ENCODE measurements at places on chromosomes 7 and 10. TPM values are rescaled to one million over a fixed set of nuclear protein-coding genes. Genes with fewer than 3 reads are reported as not detected.

GRCh38 chr7:17944720-17945119 is 4.4 kb upstream of the SNX13 start:
- peaks cover 14% of the 10 kb centered on the region for H3K4me1 ChIP-seq
- no peak overlapping the region for H3K27ac ChIP-seq
- no peak for DNase-seq
- H3K4me3 ChIP-seq: no peak overlapping the region
- H3K27me3 ChIP-seq: no peaks in the 10 kb centered on the region

GRCh38 chr10:93464776-93465388 is 17.3 kb downstream of the MYOF start:
- H3K27ac ChIP-seq: peak overlapping the region; percentile 85
- DNase-seq: no peak
- H3K27me3 ChIP-seq: no peaks in the 10 kb centered on the region
- H3K4me1 ChIP-seq: peaks cover 81% of the 10 kb centered on the region
- H3K36me3 ChIP-seq: peaks cover 8% of the 10 kb centered on the region

DNA sequence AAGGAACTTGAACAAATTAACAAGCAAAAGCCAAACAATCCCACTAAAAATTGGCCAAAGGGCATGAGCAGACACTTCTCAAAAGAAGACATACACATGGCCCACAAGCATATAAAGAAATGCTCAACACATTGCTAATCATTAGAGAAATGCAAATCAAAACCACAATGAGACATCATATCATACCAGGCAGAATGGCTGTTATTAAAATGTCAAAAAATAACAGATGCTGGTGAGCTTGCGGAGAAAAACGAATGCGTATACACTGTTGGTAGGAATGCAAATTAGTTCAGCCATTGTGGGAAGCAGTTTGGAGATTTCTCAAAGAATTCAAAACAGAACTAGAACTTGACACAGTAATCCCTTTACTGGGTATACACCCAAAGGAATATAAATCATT is 311.7 kb upstream of the HPS1 start:
- no peaks in the 10 kb centered on the region for H3K4me1 ChIP-seq
- no peak for DNase-seq
- no peaks in the 10 kb centered on the region for H3K36me3 ChIP-seq
- no peak overlapping the region for H3K4me3 ChIP-seq

DNA sequence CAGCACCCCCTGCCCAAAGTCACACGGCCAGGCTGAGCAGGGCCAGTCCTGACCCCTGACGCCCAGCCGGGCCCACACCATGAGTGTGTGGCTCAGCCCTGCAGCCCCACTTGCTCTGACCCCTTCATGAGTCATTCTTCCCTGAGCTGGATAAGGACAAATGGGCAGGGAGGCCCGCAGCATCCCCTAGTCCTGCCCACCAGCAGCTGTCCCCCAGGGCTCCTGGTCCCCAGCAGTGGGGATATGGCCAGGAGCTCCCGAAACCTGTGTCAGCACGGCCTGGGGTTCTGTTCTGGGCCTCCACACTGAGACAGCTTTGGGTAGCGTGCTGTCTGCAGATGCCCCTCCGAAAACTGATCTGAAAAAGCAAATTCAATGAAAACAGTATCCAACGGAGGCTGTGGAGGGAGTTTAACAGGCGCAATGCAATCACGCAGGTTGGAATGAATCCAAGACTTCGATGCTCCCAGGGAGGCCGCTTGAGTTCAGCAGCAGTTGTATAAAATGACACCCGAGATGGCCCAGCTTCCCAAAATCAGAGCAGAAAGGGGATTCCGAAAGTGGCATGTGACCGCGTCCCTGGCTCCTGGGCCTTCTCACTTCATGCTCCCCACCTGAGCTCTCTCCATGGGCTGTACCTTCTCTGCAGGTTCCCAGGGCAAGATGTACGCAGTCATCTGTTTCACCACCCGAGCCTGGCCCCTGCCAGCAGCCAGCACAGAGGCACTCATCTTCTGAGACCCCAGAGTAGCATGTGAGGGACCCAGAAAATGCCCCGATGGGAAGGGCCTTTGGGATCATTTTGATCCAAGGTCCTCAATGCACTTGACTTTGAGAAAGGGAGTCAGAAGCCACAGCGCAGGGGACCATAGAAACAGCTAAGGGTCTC is 214.1 kb downstream of the USP6NL start:
- no peak overlapping the region for H3K4me3 ChIP-seq
- H3K4me1 ChIP-seq: no peaks in the 10 kb centered on the region
- H3K27ac ChIP-seq: no peak overlapping the region

GRCh38 chr7:139403601-139404000 is 43.9 kb downstream of the LUC7L2 start:
- H3K27ac ChIP-seq: no peak overlapping the region
- H3K36me3 ChIP-seq: peaks cover 100% of the 10 kb centered on the region
- H3K4me3 ChIP-seq: no peak overlapping the region
- no peaks in the 10 kb centered on the region for H3K27me3 ChIP-seq

DNA sequence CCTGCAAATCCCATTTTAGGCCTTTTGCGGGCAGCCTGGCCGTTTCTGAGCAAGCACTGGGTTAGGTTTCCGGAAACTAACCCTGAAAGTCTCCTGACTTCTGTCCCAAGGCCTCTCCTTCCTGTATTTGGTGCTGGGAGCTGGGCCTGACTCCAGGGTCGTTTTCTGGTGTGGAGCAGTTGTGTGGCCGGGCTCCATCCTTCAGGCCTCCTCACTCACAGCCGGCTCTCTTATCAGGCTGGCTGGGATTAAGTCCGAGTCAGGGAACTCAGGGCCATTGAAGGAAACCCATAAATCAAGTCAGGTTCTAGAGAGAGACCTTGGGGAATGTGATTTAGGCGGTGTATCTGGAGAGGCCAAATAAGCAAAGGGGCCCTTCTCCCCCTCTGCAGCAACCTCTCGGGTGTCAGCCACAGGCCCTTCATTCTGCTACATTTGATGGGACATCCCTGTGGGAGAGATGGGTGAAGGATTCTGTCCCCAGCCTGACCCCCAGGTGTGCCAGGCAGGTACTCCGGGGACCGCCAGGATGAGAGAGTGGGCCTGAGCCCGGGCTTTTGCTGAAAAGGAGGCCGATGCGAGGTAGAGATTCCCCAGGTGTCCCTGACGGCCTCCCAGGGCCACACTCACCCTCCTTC is 3.3 kb downstream of the GATA3 start:
- peak overlapping the region; percentile 78 for H3K27ac ChIP-seq
- peaks cover 75% of the 10 kb centered on the region for H3K27me3 ChIP-seq
- no peak for DNase-seq
- H3K36me3 ChIP-seq: no peaks in the 10 kb centered on the region
- H3K4me3 ChIP-seq: peak overlapping the region; percentile 60
- H3K4me1 ChIP-seq: peaks cover 60% of the 10 kb centered on the region

GRCh38 chr10:76973091-76974016 is 664.3 kb downstream of the KCNMA1 start:
- no peaks in the 10 kb centered on the region for H3K36me3 ChIP-seq
- no peak overlapping the region for H3K4me3 ChIP-seq
- DNase-seq: no peak
- no peak overlapping the region for H3K27ac ChIP-seq
- H3K27me3 ChIP-seq: no peaks in the 10 kb centered on the region

GRCh38 chr7:22194658-22195273 is 162.2 kb downstream of the RAPGEF5 start:
- peaks cover 48% of the 10 kb centered on the region for H3K36me3 ChIP-seq
- no peaks in the 10 kb centered on the region for H3K27me3 ChIP-seq
- H3K4me1 ChIP-seq: peaks cover 31% of the 10 kb centered on the region

- no peaks in the 10 kb centered on the region for H3K4me1 ChIP-seq
- no peaks in the 10 kb centered on the region for H3K36me3 ChIP-seq
- no peak overlapping the region for H3K4me3 ChIP-seq
- DNase-seq: no peak
These were observed 34.6 kb downstream of the CARD11 start for GRCh38 chr7:3009086-3009485.

DNA sequence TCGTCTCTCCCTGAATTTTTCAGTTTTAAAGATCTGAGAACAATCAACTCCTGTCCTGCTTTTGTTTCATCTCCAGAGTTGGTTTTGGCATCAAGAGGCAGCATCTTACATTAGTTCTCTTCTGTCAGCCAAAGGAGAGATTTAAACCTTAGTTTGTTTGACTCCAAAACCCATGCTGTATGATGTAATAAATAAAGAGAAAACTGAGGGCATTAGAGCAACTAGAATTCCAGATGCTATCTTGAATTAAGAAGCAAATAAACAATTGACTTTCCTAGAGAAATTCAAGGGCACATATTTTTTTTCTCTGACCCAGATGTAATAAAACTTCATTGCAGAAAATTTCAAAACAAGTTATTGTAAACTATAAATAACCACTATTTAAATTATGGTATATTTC is 54.4 kb downstream of the INHBA start:
- DNase-seq: no peak
- H3K4me1 ChIP-seq: no peaks in the 10 kb centered on the region
- H3K27me3 ChIP-seq: no peaks in the 10 kb centered on the region
- no peaks in the 10 kb centered on the region for H3K36me3 ChIP-seq
- H3K27ac ChIP-seq: no peak overlapping the region

- no peaks in the 10 kb centered on the region for H3K27me3 ChIP-seq
- H3K36me3 ChIP-seq: no peaks in the 10 kb centered on the region
- DNase-seq: no peak
- no peak overlapping the region for H3K27ac ChIP-seq
- H3K4me3 ChIP-seq: no peak overlapping the region
- H3K4me1 ChIP-seq: peaks cover 58% of the 10 kb centered on the region
These were observed 11.9 kb downstream of the LRRC4 start for GRCh38 chr7:128019288-128019687.

DNA sequence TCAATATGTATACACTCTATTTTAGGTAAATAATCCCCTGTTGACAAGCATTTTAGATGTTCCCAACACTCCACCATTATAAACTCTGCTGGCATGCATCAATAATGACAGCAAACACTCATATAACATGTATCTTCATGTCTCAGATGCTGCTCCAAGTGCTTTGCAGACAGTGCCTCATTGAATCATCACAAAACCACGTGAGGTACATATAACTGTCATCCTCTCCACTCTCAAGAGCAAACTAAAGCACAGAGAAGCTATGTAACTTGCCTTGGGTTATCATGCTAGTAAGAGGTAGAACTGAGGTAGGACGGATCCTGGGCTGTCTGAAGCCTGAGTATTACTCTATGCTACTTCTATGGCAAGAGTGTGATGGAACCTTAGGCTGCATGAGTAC is 72.5 kb upstream of the GSDME start:
- no peak overlapping the region for H3K4me3 ChIP-seq
- DNase-seq: no peak
- H3K27ac ChIP-seq: no peak overlapping the region
- peaks cover 35% of the 10 kb centered on the region for H3K4me1 ChIP-seq
- H3K27me3 ChIP-seq: no peaks in the 10 kb centered on the region
- H3K36me3 ChIP-seq: peaks cover 14% of the 10 kb centered on the region

GRCh38 chr10:64690194-64690593 is 1169.0 kb downstream of the REEP3 start:
- H3K4me3 ChIP-seq: no peak overlapping the region
- no peaks in the 10 kb centered on the region for H3K36me3 ChIP-seq
- DNase-seq: no peak

DNA sequence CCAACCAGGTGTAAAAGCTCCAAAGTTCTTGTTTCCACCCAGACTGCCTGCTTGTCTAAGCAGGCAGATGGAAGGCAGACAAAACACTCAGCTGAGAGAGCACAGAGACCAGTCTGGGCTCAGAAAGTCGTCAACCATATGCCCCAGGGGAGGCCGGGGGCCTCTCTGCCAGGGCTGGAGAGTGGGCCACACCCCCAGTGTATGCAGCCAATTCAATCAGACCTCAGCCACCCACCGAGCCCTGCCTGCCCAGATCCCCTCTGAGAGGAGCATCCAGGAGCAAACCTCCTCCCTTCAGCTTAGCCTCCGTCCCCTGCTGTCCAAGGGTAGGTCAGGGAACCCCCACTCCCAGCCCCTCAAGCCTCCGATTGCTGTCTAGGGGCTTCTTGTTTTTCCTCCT is 196.3 kb downstream of the LSM5 start:
- H3K27ac ChIP-seq: no peak overlapping the region
- peaks cover 16% of the 10 kb centered on the region for H3K27me3 ChIP-seq
- H3K36me3 ChIP-seq: no peaks in the 10 kb centered on the region

- no peaks in the 10 kb centered on the region for H3K4me1 ChIP-seq
- no peaks in the 10 kb centered on the region for H3K27me3 ChIP-seq
These were observed 65.6 kb downstream of the ZNF503 start for GRCh38 chr10:75335983-75336382.

- H3K4me3 ChIP-seq: no peak overlapping the region
- no peaks in the 10 kb centered on the region for H3K27me3 ChIP-seq
- no peak for DNase-seq
- no peak overlapping the region for H3K27ac ChIP-seq
- H3K4me1 ChIP-seq: no peaks in the 10 kb centered on the region
These were observed 158.2 kb downstream of the RNLS start for GRCh38 chr10:88424881-88425280.

- H3K36me3 ChIP-seq: no peaks in the 10 kb centered on the region
- H3K27ac ChIP-seq: peak overlapping the region; percentile 47
- no peak for DNase-seq
- H3K4me1 ChIP-seq: no peaks in the 10 kb centered on the region
These were observed 140.9 kb upstream of the MKLN1 start for GRCh38 chr7:131186816-131187215.

DNA sequence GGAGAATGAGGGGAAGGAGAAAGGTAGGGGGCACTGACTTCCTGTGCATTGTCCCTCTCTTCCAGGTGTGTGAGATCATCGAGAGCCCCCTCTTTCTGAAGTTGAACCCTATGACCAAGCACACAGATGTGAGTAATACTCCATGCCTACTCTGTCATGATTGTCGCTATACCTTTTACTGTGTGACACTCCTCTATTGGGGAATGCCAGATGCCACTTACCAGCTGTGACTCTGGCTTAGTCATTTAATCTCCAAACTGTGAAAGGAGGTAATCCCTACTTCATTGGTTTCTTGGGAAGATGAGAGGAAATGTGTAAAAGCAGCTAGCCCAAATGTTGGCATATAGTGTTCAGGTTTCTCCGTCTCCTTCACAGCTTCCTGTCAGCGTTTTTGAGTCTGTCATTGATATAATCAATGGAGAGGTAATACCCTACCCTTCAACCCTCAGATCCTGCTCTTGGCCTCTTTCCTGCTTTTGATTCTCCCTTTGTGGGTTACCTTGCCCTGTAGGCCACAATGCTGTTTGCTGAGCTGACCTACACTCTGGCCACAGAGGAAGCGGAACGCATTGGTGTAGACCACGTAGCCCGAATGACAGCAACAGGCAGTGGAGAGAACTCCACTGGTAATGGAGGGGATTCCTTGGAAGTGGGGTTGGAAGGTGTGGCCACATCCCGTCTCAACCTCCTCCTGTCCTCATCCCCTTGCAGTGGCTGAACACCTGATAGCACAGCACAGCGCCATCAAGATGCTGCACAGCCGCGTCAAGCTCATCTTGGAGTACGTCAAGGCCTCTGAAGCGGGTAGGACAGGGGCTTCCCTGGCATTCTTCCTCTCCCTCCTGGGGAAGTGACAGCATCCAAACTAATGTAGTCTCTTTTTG is 2.0 kb downstream of the COPS6 start:
- no peak overlapping the region for H3K4me3 ChIP-seq
- peaks cover 54% of the 10 kb centered on the region for H3K36me3 ChIP-seq
- no peak for DNase-seq
- H3K4me1 ChIP-seq: peaks cover 25% of the 10 kb centered on the region
- no peaks in the 10 kb centered on the region for H3K27me3 ChIP-seq
- no peak overlapping the region for H3K27ac ChIP-seq

The ITPRID1 gene
- total RNA-seq: 0.59 TPM

The WNT2 gene
- 9.0 TPM for total RNA-seq

The ACSL5 gene
- total RNA-seq: 81.1 TPM

The TIAL1 gene
- total RNA-seq: 99.0 TPM

The LIPN gene
- total RNA-seq: 1.6 TPM

The GNGT1 gene
- total RNA-seq: not detected

The PTPN12 gene
- total RNA-seq: 164 TPM

The IFIT1B gene
- total RNA-seq: not detected

The EGFR gene
- total RNA-seq: 62.7 TPM

The C10orf67 gene
- 1.2 TPM for total RNA-seq

The NODAL gene
- total RNA-seq: not detected

The CALHM1 gene
- 0.15 TPM for total RNA-seq

The CCL24 gene
- 4.1 TPM for total RNA-seq

Data from lower lobe of right lung (tissue), 2 donors.